COLO829 (cell line): ENCODE measurements at places on chromosomes 3 and 15.

DNA sequence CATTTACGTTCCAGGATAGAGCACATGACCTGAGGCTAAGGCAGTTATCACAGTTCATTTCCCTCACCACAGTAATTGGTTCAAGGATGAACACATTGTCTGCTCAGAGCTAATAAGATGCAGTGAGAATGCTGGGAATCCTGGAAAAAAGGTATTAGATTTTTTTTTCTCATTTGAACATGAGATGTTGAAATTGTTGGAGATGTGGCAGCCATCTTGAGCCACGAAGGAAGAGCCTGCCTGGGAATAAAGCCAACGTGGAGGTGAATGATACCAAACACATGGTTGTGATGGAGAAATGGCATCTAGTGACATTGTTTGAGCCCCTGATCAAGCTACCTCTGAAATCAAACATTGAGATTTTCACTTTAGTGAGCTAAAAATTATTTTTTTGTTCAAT is 16.0 kb upstream of the STT3B start:
- no peak for DNase-seq

DNA sequence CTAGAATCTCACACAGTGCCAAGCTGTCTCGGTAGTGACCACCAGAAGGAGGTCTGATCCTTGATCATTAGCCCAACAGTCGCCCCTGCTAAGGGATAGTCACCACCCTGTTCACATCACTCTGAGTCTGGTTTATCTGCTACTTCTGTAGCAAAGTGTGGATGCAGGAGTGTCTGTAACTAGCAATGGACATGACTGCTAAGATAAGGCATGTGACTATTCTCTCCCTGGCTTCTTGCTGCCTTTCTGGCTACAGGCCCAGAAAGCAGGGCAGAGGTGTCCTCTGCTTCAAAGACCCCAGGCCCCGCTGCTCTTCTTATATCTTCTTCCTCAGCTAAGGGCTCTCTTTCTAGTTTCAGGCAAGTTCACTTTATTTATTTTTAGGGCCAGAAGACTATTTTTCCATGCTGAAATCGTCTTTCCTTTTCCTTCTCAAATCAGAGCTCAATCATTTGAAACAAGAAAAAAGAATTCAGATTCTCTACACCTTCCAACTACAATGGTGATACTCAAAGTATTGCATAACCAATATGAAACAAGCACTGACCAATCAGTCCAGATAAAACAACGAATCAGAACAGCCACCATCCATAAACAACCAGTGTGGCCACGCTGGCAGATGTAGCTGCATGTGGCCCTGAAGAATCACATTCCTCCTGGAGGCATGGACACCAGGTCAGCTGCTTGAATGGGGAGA is 8.0 kb upstream of the KNG1 start:
- no peak for DNase-seq

GRCh38 chr15:42511007-42511391 is 15.6 kb downstream of the SNAP23 start:
- DNase-seq, result no peak

GRCh38 chr15:41562244-41562643 is 3.2 kb downstream of the TYRO3 start:
- DNase-seq, result no peak

- DNase-seq, result no peak
Measured at GRCh38 chr3:21274079-21274571, 476.9 kb downstream of the ZNF385D start.
